ENCODE measurements at places on chromosomes 3 and 15.

GRCh38 chr3:54905920-54906319 lies 21.9 kb downstream of the LRTM1 start:
- DNase-seq = no peak

DNA sequence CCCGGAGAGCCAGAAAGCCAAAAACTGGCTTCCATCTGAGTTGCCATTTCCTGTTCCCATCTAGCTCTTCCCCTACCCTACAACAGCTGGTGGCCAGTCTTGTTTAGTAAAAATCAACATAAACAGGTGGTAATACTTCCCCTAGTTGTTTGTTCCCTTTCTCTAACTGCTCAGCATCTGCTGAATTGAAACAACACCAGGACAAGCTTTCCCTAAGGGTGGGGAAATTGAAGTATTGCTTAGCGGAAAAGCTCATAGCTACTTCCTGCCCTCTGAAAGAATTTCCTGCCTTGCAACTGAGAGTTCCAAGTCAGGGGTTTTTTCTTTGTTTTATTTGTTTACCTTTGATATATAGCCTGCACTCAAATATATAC lies 66.8 kb downstream of the HMG20A start:
- peak; percentile 30 for DNase-seq

DNA sequence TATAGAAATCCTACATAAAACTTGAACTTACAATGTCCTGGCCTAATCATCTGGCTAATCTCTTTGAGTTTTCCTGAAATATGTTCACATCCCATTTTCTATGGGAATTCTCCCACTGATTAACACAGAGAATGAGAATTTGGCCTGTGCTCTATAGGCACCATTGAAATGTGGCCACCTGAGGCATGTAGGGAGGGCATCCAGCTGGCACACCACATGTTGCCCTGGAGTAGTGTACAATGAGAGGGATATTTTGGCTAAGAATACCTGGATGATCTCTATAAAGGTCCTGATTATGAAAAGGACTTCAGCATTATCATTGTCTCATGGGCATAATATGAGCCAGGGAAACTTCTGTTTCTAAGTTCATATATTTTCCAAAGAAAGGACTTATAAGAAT lies 324.0 kb downstream of the ZBTB20 start:
- DNase-seq = no peak

DNA sequence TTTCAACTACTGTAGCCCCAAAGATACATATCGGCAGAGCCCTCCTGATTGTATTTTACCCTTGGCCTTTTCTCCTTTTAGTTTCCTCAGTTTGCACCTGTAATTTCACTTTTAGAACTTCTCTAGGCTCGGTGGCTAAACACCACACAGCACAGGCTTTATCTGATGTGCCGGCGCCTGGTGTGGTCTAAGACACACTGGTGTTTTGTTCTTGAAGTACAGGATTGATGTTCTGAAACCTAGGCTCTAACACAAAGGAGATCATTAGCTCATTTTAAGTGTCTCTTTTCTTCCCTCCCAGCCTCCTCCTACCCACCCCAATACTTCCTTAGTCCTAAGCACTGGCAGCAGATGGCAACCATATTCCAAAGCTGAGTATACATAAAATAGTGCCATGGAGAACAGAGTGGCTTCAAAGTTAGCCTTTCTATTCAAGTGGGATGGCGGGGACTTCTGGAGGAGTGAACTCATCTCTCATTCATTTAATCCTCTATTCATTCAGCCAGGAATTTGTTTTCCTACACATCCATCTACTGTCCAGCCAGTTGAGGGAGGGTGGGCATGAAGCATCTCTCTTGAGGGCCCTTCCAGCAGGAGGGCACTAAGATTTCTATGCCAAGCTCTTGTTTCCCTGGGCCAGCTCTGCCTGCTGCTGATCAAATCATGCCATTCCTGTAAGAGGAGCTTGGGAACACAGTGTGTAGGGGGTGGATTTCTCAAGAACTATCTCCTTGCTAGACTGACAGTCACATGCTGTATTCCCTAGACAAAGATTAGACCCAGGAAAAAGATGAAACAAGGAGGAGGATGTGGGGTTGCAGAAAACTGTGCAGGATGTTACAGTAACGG lies 71.2 kb downstream of the TIGIT start:
- DNase-seq = no peak

DNA sequence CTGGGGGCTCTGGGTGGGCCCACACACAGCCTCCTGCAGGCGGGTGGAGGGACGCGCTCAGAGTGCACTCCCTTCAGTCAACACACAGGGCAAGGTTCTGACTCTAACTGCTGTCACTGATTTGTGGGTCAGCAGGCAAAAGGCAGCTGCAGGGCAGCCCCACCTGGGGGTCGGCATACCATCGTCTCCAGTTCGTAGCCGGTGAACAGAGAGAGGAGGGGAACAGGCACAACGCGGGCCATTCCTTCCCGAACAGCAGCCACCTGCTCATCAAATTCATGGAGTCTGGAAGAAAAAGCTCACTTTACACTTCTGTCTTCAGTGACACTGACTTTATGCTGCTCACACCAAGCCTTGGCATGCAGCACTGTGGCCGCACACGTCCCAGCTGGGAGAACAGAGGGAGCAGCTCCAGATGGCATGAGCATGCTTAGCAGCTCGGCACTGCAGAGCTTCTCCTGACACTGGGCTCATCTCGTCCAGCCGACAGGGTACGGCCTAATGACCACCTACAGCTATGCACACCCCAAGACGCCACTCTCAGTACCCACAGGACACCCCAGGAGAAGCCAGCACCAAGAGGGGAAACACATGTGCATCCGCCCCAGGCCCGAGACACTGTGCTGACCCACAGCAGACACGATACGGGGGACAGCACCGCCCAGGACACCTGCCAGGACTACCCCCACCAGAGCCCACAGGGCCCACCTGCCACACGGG lies 14.4 kb upstream of the OCA2 start:
- DNase-seq = no peak

GRCh38 chr15:63458794-63459395 lies 45.5 kb upstream of the USP3 start:
- DNase-seq = no peak

- no peak for DNase-seq
Measured at GRCh38 chr3:56183529-56183928, 284.7 kb downstream of the ERC2 start.

- no peak for DNase-seq
Measured at GRCh38 chr15:71131601-71132362, 16.5 kb downstream of the THSD4 start.

- no peak for DNase-seq
Measured at GRCh38 chr3:171984883-171985282, 54.5 kb upstream of the FNDC3B start.

DNA sequence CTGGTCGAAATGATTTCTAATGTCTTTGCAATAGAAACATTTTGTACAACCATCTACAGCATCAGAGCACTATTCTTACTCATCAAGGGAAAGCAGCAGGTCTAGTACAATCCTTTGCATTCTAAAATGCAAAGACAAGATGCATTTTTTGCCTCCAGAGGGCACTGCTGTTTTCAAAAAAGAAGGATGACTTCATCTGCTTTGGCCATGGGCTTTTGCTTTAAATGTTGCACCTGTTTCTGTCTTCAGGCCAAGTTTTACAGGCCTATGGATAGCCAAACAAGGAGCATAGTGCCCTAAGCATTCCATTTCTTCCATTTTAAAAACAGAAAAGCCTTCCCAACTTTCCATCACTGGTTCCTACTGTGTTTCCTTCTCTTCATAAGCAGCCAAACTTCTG lies 3.4 kb downstream of the PARP9 start:
- DNase-seq = peak; percentile 55

- DNase-seq = no peak
Measured at GRCh38 chr3:159189994-159190669, 388.3 kb downstream of the MFSD1 start.

DNA sequence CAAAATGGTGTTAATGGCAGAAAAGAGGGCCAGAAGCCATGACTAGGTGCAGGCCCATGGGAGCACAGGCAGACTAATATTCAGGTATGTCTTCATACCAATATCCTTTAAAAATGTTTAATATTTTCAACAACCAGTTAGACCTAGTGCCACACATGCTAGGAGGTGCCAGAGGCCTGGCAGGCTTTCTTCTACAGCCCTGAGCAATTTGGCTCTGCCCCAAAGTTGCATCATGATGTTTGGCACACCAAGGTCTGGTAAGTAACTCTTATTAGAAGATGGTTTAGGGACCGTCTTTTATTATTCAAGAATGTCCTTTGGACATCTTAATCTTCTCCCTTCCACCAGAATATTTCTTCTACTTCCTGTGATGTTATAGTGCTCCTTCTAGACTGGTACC lies 34.8 kb downstream of the MITF start:
- no peak for DNase-seq

GRCh38 chr15:72754096-72754495 lies 29.5 kb downstream of the ADPGK start:
- DNase-seq = no peak

GRCh38 chr15:28122038-28122949 lies 23.2 kb upstream of the OCA2 start:
- DNase-seq = no peak

GRCh38 chr15:31338318-31338878 lies 11.8 kb downstream of the KLF13 start:
- DNase-seq = no peak

GRCh38 chr15:20348291-20348899 lies 193.2 kb downstream of the GOLGA6L6 start:
- DNase-seq = no peak

DNA sequence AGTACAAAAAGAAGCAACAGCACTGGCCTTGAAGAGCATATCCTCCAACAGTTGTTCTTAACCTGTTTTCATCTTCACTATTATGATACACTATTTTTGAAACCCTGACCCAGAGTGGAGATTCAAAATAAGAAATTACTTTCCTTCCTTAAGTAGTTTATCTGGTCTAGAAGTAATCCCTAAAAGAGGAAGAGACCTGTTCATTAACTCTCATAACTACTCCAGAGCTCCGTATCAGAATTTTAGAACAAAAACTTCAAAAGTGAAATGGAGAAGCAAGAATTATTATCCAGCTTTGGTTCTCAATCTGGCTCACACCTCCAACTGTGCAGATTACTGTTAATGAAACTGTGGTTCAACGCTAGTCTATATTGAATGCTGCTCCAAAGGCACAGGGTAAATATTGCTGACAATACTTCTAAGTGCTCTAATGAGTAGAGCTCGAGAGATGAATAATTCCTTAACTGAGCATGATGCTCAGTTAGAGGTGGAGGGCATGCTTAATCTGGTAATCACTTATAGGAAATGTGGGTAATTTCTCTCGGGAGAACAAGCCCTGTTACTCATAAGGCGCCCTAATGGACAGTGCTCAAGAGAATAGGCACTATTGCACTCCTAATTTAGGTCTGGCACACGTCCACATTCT lies 5.2 kb downstream of the LCMT2 start:
- DNase-seq = no peak

DNA sequence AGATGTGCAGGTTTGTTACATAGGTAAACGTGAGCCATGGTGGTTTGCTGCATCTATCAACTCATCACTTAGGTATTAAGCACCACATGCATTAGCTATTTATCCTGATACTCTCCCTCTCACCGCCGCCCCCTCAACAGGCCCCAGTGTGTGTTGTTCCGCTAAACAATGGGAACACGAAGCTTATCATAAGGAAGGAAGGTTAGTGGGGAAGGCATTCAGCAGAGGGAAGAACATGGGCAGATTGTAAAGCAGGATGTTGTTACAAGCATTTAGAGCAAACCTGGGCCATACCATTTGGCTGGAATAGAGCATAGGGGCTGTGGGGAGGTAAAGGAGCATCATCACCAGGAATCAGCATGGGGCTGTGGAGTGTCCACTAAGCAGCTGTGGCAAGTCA lies 111.8 kb downstream of the SSR3 start:
- no peak for DNase-seq

GRCh38 chr3:8900869-8901268 lies 62.4 kb downstream of the RAD18 start:
- DNase-seq = no peak

DNA sequence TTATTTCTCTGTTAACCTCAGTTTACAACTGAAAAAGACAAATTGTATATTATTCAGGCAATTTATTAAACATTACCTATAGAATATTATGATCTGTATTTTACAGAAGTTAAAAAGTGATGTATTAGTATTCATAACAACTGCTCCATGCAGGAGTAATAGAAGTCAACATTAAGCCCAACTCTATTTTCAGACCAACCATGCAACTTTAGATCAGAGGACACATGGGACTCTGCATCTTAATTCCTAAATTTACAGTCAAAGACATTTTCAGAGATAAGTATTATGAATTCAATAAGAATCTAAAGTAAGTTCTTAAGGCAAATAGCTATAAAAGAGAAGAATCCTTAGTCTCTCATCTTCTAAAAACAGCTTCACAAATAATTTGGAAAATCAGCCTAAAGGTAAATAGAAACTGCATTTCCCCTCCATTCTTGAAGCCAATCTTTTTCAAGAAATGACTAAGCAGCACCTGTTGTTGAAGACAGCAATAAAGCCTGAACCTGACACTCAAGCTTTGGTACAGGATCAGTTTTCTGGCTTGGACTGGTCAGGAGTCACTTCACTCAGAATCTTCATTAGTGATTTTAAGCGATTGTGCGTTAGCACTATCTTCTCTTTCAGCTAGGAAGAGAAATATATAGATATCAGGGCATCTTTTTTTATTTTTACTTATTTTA lies 23.0 kb downstream of the OIP5 start:
- DNase-seq = no peak

- no peak for DNase-seq
Measured at GRCh38 chr15:40258544-40258943, 19.7 kb downstream of the PAK6 start.

DNA sequence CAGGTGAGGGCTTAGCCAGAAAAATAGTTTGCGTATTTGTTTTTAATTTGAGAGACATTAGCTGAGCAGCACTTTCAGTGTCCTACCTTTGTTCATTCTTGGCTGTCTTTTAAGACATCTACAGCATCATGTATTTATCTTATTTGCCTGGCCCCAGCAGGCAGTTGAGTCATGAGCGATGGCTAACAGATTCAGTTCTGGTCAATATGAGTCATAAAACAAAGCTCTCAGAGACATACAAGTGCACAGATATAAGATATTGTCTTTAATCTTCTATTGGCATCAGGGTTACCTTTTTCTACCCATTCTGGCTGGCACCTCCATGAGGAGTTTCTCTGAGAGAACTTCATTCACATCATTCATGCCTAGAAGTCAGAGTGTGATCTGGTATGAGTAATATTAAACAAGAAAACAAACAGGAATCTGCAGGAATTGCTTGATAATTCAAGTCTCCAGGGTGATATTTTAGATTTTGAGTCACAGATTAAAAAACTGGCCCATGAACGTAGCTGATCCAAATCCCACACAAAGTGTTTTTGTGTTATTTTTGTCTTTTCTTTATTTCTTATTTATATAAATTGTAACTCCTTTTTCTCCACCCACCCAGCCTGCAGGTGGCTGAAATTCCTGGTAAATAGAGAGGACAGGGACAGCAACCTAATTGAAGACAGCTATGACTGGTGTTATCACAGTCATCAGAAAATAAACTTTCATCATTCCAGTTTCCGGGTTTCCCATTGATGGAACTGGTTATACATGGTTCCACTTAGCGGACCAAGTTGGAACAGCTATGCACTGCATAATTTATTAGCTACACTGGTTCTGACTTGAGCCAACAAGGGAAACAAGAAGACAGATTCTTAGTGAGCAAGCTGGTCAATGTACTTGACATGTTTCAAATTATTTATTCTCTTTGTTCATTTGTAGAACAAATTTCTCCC lies 47.3 kb downstream of the PLSCR2 start:
- no peak for DNase-seq
